Activated T-helper 9 cell treated with anti-CD3 and anti-CD28 coated beads, Interleukin-2, amount 50 U/mL, for 16 hours (primary cell): ENCODE measurements at places on chromosomes 16 and 17.

GRCh38 chr16:10325783-10326543 is 59.9 kb upstream of the ATF7IP2 start:
- DNase-seq: no peak

DNA sequence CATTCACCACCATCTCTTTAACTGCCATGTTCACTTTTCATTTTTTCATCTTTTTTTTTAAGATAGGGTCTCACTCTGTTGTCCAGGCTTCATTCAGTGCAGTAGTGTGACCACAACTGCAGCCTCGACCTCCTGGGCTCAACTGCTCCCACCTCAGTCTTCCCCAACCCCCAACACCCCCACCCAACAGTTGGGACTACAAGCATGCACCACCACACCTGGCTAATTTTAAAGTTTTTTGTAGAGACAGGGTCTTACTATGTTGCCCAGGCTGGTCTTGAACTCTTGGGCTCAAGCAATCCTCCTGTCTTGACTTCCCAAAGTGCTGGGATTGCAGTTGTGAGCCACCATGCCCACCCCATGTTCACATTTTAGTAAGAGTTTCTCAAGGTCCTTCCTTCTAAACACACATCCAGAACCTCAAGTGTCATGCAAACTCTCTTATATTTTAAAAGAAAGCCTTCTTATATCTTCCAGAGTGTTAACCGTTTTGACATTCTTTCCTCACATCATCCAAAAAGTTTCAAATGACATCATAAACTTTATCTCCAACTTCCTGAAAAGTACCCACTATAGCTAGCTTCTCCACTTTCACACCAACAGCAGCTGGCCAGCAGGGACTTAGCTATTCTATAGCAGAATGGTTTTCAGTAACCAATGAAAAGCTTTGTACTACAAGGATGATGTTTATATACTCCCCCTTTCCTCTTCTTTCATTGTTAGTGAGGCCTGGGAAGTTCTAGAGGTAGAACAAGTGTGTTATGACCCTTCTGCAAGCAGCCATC is 49.3 kb downstream of the TRAF4 start:
- no peak for DNase-seq

- no peak for DNase-seq
These were observed 533.2 kb upstream of the CDH5 start for GRCh38 chr16:65833171-65833871.

DNA sequence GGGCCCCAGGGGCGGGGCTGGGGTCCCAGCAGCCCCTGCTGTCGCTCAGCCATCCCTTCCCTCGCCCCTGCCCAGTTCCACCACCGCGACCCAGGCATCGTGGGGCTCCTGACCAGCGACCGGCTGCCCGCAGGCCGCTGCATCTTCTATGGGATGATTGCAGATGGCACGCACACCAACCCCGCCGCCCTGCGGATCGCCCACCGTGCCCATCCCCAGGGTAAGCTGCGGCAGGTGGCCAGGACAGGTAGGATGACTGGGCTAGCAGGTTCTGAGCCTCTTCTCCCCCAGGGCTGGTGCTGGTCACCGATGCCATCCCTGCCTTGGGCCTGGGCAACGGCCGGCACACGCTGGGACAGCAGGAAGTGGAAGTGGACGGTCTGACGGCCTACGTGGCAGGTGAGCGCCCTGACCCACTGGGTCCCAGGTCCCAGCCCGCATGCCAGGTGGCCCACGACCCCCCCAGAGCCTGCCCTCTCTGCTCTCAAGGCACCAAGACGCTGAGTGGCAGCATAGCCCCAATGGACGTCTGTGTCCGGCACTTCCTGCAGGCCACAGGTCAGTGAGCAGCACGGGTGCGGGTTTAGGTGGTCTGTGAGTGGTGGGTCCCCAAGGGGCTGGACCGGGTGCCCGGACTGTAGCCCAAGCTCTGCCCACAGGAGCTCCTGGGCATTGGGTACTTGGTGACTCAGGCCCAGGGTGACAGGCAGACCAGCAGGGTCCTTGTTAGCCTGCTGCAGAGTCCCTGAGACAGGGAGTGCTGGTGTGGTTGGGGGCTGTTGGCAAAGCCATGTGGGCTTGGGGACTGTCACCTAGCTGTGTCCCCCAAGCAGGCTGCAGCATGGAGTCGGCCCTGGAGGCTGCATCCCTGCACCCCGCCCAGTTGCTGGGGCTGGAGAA is 2.8 kb downstream of the CEMP1 start:
- DNase-seq: no peak

DNA sequence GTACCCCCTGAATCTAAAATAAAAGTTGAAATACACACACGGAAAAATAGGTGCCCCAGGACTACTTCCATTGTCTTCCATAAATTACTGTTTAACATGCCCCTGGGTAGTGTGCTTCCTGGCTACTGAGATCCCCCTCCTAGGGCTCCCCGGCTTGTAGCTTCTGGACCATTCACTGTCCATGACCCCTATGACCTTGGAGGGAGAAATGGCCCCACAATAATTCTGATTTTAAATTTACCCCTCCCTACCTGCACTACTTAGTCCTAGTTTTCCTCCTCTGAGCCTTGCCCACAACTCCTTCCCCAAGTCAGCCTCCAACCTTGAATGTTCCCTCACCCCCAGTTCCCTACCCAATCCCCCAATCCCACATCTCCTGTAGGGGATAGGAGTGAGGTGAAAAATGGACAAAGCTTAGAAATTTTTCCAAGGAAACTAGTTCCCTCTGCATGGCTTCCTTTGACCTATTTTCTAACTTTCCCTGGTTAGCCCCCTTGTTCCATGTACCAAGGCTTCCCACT is 9.5 kb upstream of the MSL1 start:
- DNase-seq: no peak

GRCh38 chr16:26658915-26659314 is 407.8 kb upstream of the C16orf82 start:
- DNase-seq: no peak

- no peak for DNase-seq
These were observed 32.7 kb upstream of the AXIN2 start for GRCh38 chr17:65593855-65594845.

GRCh38 chr16:67433131-67433719 is 2.3 kb downstream of the HSD11B2 start:
- no peak for DNase-seq

DNA sequence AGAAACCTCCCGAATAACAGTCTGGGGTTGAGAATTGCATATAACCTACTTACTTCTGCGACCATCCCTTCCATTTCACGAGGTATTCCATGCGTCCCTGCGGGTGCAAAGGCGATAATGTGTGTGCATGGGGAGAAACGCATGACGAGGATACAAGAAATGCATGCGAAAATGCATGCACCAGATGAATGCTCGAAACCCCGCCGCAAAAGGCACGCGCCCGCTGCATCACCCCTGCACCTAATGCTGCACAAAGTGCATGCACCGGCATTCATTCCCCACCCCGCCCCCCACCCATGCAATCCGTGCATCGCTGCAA is 474 bp downstream of the CBX8 start:
- DNase-seq: no peak

DNA sequence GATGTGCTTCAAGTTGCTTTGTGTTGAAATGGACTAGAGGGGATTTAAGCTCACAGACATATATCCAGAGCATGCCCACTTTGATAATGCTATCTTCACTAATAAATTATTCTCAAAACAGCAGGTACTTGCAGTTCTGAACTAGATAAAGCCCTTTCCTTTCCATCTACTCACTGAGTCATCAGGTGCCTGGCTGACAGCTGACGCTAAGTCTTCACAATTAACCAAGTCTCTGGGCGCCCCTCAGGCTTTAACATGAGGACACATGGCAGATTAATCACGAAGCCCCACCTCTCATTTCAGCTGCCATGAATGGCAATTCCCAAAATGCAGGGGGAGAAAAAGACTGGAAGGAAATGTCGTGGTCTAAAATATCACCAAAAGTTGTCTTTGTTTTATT is 29.5 kb upstream of the CRISPLD2 start:
- DNase-seq: no peak

DNA sequence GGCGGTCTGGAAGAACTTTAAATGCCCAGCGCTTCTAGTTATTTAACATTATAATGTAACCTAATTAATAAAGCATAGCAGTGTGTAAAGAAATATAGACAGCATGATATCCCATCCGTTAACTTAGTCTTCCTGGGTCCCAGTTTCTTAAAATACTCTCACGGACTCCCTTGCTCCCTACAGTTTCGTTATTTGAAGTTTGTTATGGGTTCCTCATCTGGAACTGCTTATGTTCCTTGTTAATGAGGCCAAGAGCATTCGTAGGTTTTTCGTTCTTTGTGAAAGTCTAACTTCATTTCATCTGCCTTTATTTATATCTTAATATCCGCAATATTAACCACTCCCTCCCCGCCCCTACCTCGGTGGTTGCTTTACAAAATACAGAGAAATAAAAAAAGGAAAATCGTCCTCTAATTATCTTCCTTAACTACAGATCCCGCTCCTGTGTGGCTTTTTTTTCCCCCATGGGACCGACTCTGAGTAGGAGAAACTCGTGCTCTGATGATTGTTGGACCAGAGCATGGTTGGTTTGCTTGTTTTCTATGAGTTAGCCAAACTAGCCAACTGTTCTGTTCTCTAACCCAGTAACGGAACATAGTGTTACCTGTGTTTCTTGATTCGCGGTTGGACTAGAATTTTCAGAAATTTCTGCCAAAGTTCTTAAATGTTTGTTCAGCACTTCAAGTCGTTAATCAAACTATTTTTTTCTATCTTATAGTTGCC is 863 bp downstream of the ADPRM start:
- DNase-seq: no peak
